Motor neuron (in vitro differentiated cells): ENCODE measurements at places on chromosomes 1 and 21.

- ATAC-seq = no peak
Observed at GRCh38 chr1:22249928-22250680, 107.2 kb upstream of the WNT4 start.

- no peak for ATAC-seq
Observed at GRCh38 chr1:114512595-114513280, 1.7 kb upstream of the TRIM33 start.

DNA sequence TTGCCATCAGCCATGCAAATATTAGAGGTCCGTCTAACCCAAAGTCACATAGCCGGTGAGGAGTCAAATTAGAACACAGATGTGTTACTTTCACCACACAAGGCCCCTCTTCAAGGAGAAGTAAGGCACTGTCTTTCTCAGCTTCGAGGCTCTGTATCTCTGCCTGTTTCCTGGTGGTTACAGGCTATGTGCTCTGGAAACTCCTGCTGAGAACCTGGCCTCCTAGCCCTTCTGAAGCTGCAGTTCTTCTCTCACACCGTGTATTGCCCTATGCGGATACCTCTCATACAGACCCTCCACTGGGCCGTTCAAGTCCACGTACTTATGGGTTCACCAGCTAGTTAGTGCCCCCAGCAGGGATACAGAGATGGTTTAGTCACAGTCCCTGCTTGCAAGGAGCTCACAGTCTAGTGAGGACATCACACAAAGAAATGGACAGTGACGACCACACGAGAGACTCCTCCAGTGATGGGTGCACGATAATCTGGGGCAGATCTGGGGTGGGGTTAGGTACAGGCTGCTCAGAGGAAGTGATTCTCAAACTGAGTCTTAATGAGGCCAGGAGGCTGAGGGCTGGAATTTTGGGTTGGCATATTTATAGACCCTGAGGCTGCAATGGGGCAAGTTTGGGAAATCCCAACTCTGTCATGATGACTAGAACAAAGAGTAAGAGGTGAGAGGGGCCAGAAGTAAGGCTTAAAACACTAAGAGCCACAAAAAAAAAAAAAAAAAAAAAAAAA is 22.8 kb upstream of the ELOA start:
- ATAC-seq = no peak

- ATAC-seq = no peak
Observed at GRCh38 chr1:7594002-7594713, 176.9 kb upstream of the VAMP3 start.
